ENCODE measurements at places on chromosomes 2 and 18.

GRCh38 chr2:27261241-27261925 lies 1.5 kb downstream of the SLC30A3 start:
- no peak for DNase-seq

- DNase-seq, result no peak
Measured at GRCh38 chr2:241534701-241535375, 23.7 kb upstream of the BOK start.

DNA sequence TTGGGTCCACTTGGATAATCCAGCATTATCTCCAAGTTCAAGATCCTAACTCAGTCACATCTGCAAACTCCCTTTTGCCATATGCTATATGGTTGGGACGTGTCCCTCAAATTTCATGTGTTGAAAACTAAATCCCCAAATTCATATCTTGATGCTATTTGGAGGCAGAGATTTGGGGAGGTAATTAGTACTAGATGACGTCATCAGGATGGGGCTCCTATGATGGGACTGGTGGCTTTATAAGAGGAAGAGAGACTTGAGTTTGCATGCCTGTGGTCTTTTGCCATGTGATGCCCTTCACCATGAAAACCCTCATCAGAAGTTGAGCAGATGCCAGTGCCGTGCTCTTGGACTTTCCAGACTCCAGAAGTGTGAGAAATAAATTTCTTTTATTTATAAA lies 16.8 kb upstream of the SMAD4 start:
- no peak for DNase-seq

- no peak for DNase-seq
Measured at GRCh38 chr2:18559531-18560030, 872 bp downstream of the RDH14 start.

GRCh38 chr2:133480707-133481429 lies 87.4 kb downstream of the NCKAP5 start:
- DNase-seq, result no peak

GRCh38 chr2:3848776-3849175 lies 145.4 kb downstream of the DCDC2C start:
- DNase-seq, result no peak

- no peak for DNase-seq
Measured at GRCh38 chr2:39816428-39816827, 37.4 kb upstream of the THUMPD2 start.

Measured in stimulated activated CD8-positive, alpha-beta memory T cell treated with anti-CD3 and anti-CD28 coated beads, Interleukin-7, amount 100 ng/mL, for 48 hours (primary cell).